Fibroblast of lung (primary cell): ENCODE measurements at places on chromosomes 6 and 20. TPM values are rescaled to one million over a fixed set of nuclear protein-coding genes. Genes with fewer than 3 reads are reported as not detected.

DNA sequence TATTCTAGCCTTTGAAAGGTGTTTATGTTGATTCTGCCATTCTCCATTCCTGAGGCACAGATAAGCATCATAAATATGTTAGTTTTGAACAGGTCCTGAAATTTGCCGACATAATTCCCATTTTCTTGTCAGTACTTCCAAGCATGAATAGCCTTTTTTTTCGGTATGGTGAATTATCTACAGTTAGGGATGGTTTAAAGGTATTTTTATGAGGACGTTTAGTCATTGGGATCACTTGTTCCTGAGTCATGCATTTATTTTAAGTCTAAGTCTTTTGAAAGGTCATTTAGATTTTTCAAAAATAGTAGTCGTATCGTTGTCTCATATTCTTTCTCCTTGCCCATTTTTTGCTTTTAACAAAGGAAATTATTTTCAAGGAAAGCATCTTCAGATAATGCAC lies 98.7 kb downstream of the PHACTR3 start:
- DNase-seq = no peak

GRCh38 chr6:112172540-112172939 lies 81.8 kb downstream of the LAMA4 start:
- no peak for DNase-seq

- no peak for DNase-seq
Measured at GRCh38 chr20:4814696-4815252, 93.1 kb downstream of the PRND start.

GRCh38 chr6:43075670-43076463 lies at the start of gene PTK7:
Gene PTK7, plus strand, starts transcription at chr6:43076314. Its CDS starts 175 bp downstream, at chr6:43076489.
- peak; percentile 71 for DNase-seq

The RBM24 gene
- total RNA-seq = 1.0 and 2.5 TPM in 2 replicates

The CFAP61 gene
- total RNA-seq = 0.26 TPM in 1 of 2 replicates, not detected in the other

The LY6G6F gene
- total RNA-seq = not detected in 2 replicates

- peak; percentile 92 for DNase-seq
Measured at GRCh38 chr6:89298680-89299465, 16.2 kb downstream of the GABRR2 start.
